B cell (primary cell): ENCODE measurements at places on chromosomes 11 and 22.

- no peak for DNase-seq
Observed at GRCh38 chr11:132139181-132139580, 768.8 kb downstream of the NTM start.

- no peak for DNase-seq
Observed at GRCh38 chr11:12087075-12088004, 23.1 kb upstream of the MICAL2 start.

DNA sequence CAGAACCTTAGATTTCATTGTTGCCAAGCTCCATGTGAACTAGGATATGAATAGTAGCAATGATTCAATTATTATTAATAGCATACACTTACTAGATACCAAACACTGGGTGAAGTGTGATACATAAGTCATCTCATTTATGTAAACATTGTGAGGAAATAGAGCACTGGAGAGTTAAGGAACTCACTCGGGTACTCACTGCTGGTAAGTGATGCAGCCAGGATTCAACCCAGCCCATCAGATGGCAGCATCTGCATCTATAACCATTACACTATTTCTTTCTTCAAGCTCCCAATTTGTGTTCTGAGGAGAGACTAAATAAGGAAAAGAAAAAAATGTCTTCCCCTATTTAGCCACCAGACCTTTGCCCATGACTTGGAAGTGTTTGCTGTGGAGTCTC is 10.2 kb upstream of the ALG8 start:
- no peak for DNase-seq

DNA sequence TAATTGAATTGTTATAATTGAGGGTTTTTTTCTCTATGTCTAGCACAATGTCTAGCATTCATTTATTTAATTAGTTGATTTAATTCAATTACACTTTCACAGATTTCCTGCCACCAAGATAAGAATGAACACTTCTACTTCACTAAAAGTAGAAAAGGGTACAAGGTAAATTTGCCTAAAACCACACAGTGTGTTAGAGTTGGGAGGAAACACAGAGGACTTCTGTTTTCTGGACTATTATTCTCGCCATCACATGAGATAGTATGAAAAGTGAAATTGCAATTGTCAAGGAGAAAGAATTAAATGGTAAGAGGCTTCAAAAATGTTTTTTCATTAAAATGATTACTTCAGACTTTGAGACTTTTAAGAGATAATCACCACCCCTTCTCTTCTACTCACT is 109.5 kb downstream of the ETS1 start:
- DNase-seq, result peak; percentile 68

GRCh38 chr22:50339945-50340879 is 2.9 kb upstream of the PPP6R2 start:
- no peak for DNase-seq

DNA sequence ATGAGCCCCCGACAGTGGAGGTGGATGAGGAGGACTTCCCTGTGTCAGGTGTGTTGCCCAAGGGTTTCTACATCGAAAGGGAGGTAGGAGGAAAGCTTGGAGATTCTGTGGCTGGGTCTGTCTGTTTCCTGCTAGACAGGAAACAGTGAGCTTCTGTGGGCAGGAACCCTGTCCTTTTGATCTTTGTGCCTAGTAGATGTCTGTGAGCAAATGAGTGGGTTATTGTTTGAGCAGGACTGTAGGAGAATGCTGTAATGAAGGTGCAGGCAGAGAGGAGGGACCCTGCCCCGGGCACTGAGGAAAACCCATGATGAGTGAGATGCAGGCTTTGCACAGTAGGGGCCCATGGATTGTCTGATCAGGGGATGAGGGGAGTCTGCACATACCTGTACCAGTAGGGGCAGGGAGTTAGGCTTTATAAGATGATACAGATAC is 14.0 kb downstream of the USP35 start:
- no peak for DNase-seq
